ENCODE measurements at places on chromosomes 7 and 10.
A peak's percentile ranks its signal among the peaks of the same experiment; 100 is the strongest.

DNA sequence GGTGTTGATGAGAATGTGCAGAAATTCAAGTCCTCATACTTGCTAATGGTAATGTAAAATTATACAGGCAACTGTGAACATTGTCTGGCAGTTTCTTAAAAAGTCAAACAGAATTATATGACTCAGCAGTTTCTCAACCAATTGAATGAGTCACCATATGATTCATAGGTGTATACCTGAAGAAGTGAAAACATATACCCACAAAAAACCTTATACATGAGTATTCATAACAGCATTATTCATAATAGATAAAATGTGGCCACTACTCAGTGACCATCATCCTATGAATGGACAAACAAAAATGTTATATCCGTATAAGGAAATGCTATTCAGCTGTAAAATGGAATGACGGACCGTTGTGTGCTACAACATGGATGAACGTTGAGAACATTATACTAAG is 253.5 kb downstream of the MALRD1 start:
- DNase-seq = peak; percentile 42

- DNase-seq = no peak
Measured at GRCh38 chr10:125149036-125149679, 11.2 kb downstream of the CTBP2 start.

DNA sequence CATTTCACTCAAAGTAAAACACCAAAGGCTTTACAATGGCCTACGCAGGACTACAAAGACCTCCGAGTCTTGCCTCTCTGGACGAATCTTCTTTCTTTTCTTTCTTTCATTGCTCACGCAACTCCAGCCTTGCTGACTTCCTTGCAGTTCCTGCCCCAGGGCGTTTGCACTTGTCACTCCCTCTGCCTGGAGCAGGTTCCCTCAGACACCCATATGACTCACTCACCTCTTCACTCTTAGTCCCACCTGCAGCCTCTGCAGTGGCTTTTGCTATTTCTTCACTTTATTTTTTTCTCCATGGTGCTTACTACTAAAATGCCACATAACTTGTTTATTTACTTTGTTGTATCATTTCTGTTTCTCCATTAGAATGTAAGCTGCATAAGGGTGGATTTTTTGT is 33.1 kb downstream of the GHRHR start:
- DNase-seq = no peak

DNA sequence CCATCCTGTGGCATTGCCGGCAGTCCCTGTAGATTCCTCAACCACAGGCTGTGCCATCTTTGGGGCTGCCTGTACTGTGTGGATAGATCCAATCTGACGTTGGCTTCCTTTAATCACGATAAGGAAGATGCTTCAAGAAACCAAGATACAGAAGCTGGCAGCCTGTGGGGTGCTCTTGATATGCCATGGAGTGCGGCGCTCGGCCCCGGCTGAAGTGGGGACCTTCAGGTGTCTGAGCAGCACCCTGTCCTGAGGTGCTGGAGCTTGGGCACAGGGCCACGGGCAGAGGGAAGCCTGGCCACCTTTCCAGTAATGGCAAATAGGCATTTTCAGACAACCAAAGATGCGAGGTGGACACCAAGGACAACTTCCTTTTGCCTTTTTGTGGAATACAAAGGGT is 139.5 kb downstream of the ACTR3B start:
- no peak for DNase-seq

DNA sequence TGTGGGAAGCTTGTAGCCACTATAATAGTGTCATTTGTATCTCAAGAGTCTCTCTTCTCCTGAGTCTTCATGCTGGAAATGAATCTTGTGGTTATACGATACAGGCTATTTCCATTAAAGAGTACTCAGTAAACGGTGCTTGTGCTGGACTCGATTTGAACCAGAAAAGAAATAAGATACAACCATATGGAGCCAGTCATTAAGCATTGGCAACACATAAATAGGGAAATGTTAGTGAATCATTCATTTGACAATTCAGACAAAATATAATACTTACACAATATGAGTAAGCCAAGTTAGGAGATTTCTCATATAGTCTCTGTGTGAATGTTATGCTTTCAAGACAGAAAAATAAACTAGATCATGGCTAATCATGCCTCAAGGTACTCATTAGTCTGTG is 356.8 kb downstream of the PLXDC2 start:
- DNase-seq = no peak

GRCh38 chr10:90674461-90674860 is 183.4 kb downstream of the HTR7 start:
- no peak for DNase-seq

DNA sequence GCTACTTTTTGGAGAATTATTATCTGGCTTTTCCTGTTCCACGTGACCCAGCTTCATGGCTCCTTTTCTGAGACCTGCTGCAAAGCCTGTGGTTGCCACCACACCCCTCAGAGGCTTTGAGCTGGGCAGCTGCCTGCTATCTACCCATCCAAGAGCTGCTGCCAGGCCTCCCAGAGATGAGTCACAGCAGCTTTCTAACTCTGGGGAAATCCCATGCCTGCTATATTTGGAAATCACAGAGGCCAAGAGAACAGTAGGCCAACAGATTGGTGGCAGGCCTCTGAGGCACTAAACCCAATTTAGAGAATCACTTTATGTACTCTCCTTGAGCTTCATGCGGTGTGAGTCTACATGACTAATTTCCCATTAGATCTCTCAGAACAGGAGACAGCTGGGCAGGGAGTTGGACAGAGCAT is 35.2 kb downstream of the SGCE start:
- DNase-seq = peak; percentile 69

- no peak for DNase-seq
Measured at GRCh38 chr10:21509341-21510240, 15.9 kb downstream of the SKIDA1 start.

GRCh38 chr7:28400838-28401360 is 11.4 kb upstream of the CREB5 start:
- DNase-seq = no peak

DNA sequence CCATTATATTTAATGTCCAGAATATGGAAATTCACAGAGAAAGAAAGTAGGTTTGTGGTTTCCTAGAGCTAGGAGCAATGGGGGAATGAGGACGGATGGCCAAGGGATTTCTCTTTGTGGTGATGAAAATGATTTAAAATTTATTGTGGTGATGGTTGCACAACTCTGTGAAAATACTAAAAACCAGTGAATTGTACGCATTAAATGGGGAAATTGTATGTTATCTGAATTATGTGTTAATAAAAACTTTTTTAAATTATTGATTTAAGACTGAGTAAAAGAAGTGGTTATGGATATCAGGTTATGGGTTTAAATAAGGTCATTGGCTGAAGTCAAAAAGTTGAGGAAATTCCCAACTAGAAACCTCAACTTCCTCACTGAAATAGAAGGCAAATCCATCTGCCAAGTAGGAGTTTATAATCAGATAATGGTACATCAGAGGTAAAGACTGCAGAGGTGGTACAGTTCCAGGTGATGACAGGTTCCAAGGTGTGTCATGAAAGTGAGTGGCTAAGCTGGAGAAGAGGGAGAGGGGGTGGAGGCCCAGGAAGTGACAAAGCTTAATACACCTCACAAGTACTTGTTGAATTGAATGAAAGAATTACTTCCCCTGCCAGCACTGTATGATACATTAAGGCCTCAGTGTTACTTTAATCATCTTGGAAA is 68.9 kb upstream of the CCDC71L start:
- DNase-seq = no peak

GRCh38 chr10:114245121-114245791 is 6.2 kb downstream of the VWA2 start:
- no peak for DNase-seq

DNA sequence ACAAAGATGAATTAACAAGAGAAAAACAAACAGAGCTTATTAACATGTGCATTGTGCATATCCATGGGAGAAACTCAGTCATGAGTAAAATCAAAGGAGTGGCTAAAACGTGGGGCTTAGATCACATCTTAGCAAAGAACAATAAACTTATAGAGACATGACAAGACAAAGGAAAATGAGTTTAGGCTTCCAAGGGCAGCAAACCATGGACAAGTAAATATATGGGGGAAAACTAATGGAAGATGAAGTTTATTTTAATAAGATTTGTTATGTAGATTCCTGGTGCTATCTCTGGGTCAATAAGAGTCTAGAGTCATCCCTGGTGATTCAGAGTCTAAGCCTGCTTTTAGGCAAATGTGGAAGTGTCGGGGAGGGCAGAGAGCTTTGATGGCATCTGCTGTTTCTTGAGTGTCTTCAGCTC is 87.2 kb upstream of the PLPP4 start:
- DNase-seq = no peak

GRCh38 chr10:121317374-121317773 is 280.9 kb downstream of the FGFR2 start:
- no peak for DNase-seq

DNA sequence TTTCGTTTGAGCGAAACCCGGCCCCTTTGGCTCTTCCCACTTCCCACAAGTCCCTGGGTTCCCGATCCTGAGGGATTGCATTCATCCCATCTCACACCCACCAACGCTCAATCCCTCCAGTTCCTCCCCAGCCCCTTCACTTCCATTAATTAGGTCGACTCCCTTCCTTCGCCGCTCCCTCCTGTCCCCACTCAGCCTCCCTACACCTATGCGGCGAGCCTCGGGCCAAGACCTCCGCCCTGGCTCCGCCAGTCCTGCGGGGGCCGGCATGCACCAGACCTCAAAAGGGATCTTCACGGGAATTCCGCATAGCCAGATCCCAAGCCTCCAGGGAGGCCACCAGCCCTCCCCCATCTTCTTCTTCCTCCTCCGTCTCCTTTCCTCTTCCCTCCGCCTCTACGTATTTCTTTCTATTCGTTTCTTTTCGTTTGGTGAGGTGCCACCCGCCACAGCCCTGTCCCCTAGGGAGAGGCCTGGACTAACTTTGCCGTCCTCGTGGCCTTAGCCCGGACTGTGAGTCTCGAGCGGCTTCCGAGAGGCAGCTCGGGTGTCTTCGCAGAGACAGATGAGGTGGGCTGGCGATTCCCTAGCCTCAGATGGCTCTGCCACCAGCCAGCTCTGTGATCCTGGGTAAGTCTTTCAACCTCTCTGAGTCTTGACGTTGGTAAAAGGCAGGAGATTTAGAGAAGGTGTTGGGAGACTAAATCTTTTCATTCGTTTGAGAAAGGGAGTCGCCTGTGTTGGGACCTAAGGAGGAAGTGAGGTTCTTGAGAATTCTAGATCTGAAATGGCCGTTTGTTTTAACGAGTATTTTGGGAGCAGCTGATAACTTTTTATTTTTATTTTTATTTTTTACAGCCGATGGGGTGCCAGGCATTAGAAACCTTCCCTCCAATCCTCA is 8.1 kb upstream of the LBX1 start:
- no peak for DNase-seq

DNA sequence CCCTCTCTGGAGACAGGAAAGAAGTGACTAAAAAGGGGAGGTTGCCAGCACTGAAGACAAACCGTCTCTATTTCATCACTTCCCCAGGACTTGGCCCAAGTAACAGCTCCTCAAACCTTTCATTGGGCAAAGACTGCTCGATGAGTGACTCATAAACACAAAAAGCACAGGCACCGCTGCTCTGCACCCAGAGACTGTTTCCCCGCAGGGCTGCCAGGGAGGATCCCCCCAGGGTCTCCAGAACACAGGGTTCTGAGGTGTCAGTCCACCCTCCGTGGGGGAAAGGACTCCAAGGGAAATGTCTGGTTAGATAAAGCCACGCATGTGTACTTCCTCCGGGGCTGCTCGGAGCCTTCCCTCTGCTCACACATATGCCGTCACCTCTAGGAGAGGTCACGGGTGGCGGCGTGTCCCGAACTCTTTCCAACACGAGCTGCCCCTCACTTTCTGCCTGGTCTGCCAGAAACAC is 59.9 kb downstream of the INSIG1 start:
- DNase-seq = no peak

DNA sequence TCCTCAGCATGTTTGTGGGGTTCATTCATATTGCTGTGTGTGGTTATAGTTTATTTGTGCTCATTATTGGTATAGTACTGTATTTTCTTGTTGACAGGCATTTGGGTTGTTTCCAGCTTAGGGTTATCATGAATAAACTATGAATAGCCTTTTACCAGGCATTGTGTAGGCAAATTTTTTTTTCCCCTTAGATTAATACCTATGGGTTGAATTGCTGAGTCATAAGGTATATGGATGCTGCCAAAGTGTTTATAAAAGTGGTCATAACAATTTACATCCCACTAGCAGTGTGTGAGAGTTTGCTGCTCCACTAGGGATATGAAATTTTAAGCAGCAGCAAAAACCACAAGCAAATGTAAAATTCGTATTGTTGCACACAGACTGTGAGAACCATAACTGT is 175.0 kb downstream of the PLPP4 start:
- peak; percentile 1 for DNase-seq
